Stimulated activated CD8-positive, alpha-beta memory T cell treated with anti-CD3 and anti-CD28 coated beads, Interleukin-4, amount 100 ng/mL, for 4 hours (primary cell): ENCODE measurements at places on chromosomes 11 and 22.

- DNase-seq = no peak
These were observed 380.3 kb upstream of the PITPNB start for GRCh38 chr22:28299309-28299708.

DNA sequence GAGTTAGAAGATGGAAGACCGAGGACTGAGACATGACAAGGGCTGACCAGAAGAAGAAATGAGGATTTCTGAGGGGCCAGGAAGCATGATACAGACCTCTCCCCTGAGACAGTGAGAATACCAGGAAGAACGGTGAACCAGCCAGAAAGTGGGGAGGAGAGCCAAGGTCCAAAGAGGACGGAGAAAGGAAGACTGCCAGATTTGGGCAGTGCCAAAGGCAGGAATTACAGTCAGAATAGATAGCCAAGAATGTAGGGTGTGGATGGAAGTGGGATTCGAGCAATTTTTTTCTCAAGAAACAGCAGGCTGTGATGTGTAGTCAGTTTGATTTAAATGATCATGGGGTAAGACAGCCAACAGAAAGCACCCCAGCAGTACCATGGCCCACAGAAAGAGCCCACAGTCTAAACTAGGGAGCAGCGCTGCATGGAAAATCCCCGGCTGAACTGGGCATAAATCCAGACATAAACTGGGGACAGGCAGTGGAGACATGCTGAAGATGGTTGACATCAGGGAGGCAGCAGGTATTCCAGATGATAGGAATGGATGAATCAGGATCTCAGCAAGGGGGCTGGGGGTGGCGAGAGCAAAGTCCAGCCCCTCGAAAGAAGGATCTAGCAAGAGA, 67.3 kb upstream of the BARX2 start:
- no peak for DNase-seq

DNA sequence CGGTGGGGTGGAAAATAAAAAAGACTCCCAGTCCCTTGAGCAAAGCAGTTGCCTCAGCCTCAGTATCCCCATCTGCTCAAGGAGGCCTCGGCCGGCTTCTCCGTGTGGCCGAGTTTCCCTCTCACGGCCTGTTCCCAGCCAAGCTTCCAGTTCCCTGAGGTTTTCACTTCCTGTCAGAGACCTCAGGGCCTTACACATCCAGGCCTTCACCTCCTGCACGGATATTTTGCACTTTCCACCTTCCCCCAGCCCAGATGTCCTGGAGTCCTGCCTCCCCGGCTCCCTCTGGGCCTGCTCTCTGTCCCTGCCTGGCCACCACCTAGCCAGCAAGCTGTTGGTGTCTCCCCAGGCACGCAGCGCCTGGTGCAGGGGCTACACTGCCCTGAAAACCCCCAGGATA, 41.1 kb upstream of the CD82 start:
- DNase-seq = no peak

DNA sequence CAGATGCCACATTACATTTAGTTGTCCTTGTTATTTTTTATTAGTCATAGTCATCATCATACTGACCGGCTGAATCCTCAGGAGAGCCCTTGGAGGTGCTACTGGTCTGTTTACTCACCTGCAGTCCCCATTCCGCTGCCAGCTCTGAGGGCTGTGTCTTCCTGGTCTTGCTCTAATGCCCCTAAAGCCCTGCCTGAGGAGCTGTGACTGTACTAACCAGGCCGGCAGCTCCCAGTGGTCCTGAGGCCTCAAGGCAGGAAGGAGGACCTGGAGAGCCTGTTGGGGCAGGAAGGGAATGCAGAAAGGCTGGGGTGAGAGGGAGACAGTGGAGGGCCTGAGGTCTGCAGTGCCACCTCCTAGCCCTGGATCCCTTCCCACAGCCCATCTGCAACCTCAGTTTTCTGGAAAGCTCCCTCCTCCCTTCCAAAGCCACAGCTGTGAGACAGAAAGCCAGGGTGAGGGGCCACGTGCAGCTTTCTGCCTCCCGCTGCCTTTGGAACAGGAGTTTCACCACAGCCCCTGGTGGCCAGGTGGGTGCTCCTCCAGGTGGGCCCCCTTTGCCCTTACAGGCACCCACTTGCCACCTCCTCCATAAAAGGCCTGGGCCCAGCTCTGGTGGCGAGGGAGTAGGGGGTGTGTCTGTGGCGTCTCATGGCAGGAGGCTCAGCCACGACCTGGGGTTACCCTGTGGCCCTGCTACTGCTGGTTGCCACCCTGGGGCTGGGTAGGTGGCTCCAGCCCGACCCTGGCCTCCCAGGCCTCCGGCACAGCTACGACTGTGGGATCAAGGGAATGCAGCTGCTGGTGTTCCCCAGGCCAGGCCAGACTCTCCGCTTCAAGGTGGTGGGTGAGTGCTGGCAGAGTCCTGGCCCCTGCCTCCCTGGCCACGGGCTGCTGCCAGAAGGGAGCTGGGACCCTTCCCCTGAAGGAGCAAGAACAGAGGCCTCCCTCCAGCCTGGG, at the start of gene ZP1:
TSS of gene ZP1 (plus strand) at position 632 of the 960 bp plus-strand sequence. CDS start at position 652, 20 bp downstream.
- no peak for DNase-seq

- no peak for DNase-seq
These were observed 50.5 kb downstream of the WNT7B start for GRCh38 chr22:45926433-45926832.

- DNase-seq = no peak
These were observed 2.7 kb downstream of the ARL2 start for GRCh38 chr11:65016705-65017104.

- DNase-seq = no peak
These were observed 224.2 kb downstream of the GUCY1A2 start for GRCh38 chr11:106794058-106794457.

- DNase-seq = no peak
These were observed 86.8 kb downstream of the GALNT18 start for GRCh38 chr11:11534981-11535380.

DNA sequence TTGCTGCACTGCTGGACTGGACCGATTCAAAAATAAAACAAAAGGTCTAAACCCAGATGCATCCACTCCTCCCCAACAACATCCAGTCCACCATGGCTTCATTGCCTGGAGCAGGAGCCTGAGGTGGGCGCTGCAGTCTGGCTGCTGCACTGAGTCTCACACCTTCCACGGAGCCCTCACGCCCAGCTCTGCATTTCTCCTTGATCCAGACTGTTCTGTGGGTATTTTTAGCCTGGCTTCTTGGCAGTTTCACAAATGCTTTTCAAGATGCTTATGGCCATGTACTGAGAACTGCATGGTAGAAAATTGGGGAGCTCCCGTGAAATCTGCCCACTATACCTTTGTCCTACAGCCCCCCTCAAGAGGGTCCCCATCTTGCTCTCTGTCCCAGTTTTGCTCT, 53.3 kb upstream of the JAM3 start:
- DNase-seq = no peak

DNA sequence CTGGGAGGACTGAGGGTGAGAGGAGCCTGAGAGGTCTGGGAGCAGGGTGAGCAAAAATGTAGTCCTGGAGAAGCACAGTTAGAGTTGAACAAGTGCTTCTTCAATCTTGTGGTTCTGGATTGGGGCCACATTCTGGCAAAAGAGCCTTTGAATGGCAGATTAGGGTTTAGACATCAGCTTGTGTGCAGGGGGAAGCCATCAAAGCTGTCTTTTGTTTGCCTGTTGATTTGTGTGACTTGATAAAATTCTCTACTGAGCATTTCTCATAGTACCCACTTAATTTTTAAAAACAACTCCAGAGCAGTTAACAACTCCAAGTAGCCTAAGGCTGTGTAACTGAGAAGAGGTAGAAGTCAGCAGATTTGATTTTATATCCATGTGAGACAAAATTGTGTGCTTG, 166.2 kb downstream of the FAT3 start:
- no peak for DNase-seq

GRCh38 chr11:34988294-34989255, 72.2 kb downstream of the PDHX start:
- no peak for DNase-seq

- DNase-seq = no peak
These were observed 720.6 kb upstream of the ANO5 start for GRCh38 chr11:21472261-21472660.

GRCh38 chr22:37195921-37196320, 7.9 kb upstream of the C1QTNF6 start:
- no peak for DNase-seq

DNA sequence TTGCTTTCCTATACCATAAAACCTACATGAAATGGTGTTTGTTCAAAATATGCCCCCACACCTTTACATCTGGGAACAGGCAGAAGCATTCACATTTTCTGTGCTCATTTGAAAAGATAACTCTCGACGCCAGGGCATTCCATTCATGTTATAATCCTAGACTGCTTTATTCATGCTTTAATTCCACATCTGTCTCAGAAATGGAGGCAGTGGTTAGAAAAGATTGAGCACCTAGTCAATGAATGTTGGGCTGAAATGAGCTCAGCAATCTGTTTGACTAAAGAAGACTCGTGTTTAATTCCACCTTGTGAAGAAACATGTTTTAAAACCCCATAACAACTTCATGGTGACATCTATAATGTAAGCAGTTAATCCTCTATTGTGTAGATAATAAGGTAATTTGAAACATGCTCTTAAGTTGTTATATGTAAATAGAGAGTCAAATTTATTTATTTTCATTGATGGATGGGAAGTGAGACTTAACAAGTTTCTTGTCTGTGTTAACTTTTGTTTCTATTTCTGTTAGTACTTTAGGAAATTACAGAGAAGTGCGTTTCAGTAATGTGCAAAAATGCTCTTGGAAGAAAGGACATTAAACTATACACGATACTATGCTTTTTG, 217.5 kb downstream of the DDX10 start:
- no peak for DNase-seq

DNA sequence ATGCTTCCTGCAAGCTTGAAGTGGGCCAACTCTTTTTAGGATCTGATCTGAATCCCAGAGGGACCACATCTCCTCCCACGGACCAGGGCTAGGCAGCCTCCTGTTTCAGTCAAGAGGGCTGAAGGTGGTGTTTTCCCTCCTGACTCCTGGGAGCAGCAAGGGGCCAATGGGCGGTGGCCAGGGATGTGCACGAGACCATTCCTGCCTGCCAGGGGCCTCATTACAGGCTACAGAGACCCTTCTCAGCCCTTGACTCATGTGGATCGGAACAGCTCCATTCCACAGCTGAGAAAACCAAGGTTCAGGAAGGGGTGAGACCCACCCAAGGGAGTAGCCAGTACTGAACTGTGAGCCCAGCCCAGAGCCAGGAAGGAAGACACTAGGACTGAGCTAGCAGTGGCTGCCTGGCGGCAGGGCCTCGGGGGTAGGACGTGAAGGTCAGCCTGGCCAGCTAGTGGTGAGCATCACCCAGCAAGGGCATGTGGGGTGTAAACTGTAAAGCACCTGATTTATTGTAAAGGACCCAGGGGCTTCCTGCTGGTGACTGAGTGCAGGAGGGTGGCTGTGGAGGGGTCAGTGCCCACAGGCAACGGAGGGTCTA, 3.4 kb upstream of the P2RY6 start:
- no peak for DNase-seq

DNA sequence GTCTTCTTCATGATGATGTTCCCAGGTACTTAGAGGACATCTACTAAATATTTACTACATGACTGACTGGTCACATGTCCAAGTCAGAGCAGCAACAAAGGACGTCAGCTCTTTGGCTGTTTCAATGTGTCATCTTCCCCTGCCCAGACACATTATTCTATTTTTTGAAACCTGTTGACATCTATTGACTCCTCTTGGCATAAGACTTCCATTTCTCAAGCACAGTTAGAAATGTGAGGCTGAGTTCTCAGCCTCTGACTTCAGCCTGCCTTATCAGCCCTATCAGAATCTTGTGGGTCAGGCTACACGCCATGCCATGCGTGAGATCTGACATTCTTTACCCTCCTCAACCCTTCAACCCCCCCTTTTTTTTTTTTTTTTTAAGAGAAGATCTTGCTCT, 63.8 kb downstream of the SC5D start:
- DNase-seq = no peak

DNA sequence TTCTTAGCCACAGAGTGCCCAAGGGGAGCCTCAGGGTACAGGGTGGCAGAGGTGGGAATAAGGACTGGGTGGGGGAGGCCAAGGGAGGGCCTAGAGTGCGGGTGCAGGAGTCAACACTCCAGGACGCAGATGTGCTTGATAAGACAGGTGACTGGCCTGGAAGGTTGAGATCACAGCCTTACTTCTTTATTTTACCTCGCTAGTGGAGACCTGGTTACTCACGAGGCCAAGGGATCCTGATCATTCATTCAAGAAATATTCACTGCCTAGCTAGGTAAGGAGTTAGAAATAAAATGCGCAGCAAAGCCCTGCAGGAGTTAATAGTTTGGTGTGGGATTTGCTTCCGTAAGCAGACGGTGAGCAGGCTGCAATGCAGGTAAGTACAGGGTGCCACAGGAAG, 13.2 kb upstream of the PEX26 start:
- no peak for DNase-seq
